ENCODE measurements at places on chromosomes 11 and 22.

GRCh38 chr22:45318558-45319323 lies 9.0 kb downstream of the FAM118A start:
- DNase-seq, result no peak

DNA sequence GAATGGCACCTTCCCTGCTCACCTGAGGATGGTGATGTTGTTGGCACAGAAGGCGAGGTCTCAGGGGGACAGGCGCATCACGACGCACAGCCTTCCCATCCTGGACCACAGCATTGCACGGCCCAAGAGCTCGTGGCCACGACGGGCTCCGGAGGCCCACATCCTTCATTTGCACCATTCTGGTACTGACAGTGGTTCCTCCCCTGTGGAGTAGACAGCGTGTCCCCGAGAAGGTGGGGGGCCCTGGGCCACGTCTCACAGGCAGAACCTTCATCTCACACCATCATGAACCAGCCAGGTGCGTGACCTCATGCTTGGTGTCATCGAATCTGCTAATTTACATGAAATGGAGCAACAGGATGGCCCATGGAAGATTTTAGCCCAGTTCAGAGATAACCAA lies 180.0 kb downstream of the CTTN start:
- no peak for DNase-seq

DNA sequence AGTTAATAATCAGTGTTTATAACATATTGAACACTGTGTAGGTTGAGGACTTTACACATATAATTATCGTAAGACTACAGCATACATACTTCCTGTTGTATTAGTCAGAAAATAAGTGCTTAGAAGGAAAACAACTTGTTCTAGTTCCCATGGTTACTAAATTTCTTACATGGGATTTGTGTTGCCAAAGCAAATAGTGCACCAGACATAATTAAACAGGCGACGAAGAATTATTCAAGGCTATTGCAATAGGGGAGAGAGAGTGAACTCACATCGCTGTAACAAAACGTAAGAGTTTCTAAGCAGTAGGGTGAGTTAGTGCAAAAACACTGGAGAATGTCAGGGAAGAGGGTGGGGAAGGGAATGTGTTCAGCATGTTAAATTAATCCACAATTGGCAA lies 347.8 kb downstream of the CNTN5 start:
- DNase-seq, result no peak

GRCh38 chr22:45423524-45423923 lies 10.0 kb downstream of the RIBC2 start:
- no peak for DNase-seq

DNA sequence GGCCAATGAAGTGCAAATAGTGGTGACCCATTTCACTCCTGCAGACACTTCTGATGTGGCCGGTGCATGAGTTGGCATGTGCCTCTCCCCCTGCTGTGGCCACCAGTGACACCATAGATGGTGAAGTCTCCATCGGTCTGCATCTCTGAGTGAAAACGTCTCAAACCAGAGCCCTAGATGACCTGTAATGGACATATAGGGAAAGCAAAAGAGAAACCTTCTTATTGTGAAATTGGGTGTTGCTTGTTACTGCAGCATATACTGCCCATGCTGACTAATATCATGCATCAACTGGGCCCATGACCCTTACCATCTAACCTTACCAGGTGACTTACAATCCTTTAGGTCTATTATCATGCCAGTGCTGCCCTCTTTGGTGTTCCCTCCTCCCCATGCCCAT lies 11.7 kb upstream of the VPS37C start:
- DNase-seq, result no peak

DNA sequence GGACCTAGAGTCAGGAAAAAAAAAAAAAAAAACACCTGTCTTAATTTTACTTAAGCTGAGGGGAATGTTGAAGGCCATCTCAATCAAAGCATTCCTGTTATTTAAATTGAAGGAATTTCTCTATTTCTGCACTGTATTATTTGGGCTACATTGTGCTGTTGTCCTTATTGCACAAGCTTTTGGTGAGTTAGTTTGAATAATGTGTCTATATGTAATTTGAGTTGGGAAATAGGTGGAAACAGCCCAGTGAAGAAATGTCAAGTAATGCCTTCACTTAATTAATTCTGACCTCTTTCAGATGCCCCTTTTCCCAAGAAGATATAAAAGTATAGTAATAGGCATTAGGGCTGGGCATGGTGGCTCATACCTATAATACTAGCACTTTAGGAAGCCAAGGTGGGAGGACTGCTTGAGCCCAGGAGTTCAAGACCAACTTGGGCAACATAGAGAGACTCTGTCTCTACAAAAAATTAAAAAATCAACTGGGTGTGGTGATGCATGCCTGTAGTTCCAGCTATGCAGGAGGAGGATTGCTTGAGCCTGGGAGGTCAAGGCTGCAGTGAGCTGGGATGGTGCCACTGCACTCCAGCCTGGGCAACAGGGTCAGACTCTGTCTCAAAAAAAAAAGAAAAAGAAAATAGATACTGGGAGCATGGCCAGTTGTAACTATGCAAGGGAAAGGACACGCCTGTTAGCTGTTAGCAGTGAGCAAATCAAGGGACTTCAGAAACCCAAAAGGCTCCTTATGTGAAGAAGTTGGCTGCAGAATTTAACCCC lies 34.9 kb downstream of the OR10A6 start:
- DNase-seq, result no peak

DNA sequence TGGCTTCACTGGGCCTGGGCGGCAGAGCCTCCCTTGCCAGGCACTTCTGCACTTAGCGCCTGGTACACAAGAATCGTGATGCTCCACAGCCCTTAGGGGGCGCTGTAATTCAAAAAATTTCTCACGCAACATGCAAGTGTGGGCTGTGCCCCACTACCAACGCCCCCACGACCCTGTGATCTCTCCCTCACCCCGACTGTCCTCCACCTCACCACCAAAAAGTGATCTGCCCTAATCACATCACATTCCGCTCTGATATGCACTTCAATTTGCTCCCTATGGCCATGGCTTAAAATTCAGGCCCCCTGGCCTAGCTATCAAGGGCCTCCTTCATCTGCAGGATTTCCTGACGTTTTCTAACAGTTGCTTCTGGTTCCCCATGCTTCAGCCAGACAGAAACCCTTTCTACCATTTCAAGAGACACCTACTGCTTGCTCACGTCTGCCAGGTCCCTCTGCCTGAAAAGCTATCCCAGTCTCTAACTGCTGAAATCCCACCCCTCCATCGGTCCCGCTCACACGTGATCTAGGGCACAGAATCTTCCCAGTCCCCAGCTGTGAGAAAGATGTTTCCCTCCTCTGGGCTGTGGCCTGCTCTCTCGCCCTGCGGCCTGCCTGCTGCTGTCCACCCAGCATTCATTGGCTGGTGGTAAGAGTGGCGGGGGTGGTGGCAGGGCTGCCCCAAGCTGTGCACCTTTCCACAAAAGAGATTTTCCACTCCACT lies 27.9 kb upstream of the LRRC32 start:
- no peak for DNase-seq

DNA sequence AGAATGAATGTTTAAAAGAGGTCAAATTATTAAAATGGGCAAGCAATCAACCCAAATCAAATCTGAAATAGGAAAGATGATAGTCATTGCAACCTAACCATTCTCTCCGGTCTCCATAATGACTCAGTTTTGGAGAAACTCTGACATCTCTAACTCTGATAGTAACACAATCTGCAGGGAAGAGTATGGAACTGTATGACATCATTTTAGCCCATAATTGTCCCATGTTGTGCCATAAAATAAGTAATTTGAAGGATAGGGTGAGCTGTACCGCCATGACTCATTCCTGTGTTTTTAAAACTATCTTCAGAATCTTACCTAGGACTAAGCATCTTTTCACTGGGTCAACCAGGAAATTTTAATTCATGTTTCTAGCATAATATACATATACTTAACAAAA lies 350.8 kb downstream of the DLG2 start:
- DNase-seq, result no peak

DNA sequence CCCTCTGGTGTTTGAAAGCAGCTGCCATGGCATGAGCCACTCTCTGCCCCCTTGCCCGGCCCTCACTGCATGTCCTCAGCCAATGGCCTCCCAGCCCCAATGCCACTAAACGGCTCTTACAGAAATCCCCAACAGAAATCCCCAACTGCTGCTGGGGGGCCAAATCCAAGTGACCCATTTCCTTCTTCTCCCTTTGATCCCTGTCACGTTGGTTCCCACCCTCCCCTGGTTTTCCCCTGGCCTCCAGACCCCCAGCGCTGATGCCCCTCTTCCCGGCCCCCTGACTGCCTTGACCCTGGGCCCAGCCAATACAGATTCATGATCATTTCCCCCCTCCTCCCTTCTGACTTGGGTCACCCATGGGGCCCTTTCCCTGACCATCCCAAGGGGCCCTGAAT lies 30.9 kb downstream of the IGLL1 start:
- DNase-seq, result no peak

DNA sequence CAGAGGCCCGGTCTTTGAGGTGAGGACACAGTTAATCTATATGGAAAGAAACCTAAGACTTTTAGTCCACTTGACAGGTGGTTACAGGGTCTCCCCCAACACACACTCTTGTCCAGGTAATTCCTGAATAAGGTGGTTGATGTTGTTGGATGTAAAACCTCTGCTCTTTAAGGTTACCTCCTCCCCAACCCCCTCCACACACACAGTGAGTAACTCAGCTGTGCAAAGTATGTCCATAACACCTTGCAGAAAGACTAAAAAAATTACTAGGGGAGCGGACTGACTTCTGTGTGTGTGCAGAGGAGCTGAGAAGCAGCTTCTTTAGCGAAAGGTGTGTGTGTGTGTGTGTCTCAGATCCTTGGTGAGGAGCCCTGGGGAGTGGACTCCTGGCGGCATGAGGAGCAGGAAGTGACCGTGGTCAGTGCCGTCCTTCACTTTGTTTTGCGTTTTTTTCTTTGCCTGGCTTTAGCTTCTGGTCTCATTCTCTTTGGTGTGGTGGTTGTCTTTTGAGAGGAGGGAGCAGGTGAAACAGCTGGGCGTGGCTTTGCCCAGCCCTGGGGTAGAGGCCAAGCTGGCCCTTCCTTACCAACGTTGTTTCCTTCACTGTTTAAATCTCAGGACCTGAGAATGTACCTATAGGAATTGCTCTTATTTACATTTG lies 1.7 kb downstream of the ZBED4 start:
- no peak for DNase-seq

DNA sequence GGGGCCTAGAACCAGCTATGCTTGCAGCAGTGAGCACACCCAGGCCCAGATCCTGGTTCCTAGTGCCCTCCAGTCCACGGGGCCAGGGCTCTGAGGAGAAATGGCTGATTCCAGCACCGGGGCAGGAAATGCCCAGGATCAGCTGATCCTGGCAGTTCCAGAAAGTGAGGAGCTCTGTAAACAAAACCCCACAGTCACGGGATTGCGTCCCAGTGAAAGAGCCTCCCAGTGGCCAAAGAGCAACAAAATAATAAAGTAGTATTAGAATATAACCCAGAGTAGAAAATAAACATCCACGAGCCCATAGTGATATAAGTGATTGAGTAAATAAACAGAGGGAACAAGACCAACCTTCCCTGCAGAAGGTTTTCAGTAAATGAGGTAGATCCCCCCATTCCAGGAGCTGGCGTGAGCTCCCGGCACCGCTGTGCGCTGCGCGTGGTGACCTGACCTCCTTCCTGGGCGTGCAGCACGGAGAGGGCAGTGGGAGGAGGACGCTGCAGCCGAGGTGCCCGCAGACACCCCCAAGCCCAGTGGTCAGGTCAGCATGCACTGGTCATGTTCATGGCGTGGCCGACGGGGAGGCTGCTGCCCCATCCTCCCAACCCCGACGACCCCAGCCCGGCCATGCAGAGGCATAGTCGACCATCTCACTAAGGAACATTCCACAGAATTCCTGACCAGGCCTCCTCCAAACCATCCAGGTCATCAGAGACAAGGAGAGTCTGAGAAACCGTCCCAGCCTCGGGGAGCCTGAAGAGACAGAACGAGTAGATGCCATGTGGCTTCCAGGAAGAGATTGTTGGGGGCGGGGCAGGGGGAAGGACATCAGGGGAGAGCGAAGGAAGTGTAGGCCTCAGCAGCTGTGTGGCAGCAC lies 19.8 kb downstream of the PTDSS2 start:
- no peak for DNase-seq

DNA sequence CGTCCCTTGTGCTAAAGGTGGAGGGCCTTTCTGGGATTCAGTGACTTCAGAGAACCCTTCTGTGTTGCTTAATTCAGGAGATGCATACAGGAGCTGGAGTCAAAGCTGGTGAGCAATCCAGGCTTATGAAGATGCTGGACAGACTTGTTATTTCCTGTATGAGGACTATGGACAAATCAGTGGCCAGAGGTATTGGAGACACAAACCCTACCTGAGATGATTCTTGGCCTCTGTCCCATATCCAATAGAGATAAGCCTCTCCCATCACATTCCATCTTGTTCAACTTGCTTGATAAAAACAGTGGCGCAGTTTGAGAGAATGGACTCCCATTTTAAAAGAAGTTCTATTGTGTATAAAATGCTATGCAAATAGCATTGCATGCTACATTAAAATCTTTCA lies at the start of gene MRGPRX1:
Gene MRGPRX1, minus strand, starts transcription at position 101 of the 400 bp plus-strand sequence. CDS start 4,630 bp downstream, outside the sequence.
- DNase-seq, result no peak

DNA sequence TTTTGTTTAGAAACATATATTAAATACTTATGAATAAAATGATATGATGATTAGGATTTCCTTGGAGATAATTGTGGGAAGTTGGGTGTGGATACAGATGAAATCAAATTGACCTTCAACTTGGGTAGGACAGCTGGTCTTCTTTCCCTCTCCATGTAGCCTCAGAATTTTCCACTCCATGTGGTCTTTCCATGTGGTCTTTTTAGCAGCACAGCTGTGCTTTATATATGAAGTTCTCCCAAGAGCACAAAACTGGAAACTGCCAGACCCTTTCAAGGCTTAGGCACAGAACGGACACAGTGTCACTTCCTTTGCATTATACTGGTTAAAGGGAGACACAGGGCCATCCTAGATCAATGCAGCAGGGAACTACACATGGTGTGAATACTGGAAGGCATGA lies 28.6 kb downstream of the FAM76B start:
- DNase-seq, result no peak

- no peak for DNase-seq
These were observed 58.4 kb upstream of the RCN1 start for GRCh38 chr11:32032478-32032877.

DNA sequence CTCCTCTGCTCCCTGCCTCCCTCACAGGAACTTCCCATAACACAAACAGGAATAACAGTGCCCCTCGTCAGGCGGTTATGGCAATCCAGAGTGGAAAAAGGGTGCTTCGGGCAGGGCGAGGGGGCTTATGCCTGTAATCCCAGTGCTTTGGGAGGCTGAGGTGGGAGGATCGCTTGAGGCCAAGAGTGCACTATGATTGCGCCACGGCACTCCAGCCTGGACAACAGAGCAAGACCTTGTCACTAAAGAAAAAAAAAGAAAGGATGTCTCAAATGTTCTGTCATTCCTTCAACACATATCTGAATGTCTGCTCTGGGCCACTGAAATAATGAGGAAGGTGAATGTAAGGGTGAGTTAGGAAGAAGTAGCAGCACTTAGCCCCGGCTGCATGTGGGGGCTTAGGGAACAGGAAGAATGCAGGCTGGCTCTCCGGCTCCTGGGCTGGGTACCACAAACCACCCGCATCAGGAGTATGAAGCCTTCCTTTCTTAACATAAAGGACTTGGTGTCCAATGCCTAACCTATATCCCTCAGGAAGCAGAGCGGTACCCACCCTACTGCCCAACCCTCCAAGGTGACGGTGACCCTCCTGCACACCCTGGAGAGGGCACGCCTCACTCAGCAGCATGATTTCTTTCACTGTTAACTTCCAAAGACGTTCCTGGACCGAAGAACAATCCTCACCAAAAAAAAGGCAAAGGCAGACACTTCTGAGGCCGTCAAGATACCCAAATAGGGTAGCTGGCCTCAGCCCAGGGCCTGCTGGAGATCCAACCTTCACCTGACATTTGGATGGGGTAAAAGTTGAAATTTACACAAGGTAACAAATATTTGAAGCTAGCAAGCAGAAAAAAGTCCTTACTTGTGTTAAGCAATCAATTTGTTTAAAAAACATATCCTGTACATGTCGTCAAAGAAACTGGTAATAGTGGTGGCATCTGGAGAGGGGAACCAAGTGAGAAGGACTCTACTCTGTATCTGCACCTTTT lies 3.8 kb downstream of the CPT1A start:
- DNase-seq, result no peak

Measured in SIG-M5 (cell line).